Stimulated activated CD4-positive, alpha-beta T cell treated with anti-CD3 and anti-CD28 coated beads, Interleukin-1b, Interleukin-23, amount 100 ng/mL, for 1 hour (primary cell): ENCODE measurements at places on chromosomes 1 and 21.
A peak's percentile ranks its signal among the peaks of the same experiment; 100 is the strongest.

GRCh38 chr1:229440851-229441537 is 7.1 kb upstream of the ACTA1 start:
- DNase-seq, result no peak

GRCh38 chr1:200454425-200454824 is 44.6 kb upstream of the ZNF281 start:
- no peak for DNase-seq

DNA sequence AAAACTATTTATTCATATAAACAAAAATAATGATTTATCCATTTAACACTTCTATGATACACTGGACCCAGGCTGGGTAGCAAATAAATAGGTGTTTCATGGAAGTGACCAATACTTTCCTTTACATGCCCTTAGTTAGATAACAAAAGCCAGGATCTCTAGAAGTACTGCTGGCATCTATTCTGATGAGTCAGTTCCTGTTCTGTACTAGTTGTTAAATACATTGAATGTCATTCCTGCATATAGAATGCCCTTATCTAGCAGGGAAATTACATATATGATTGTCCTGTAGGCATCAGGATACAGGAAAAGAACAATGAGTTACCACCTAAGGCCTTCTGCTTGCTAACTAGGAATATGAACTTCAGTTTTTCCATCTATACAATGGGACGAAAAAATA is 130.8 kb downstream of the HFM1 start:
- DNase-seq, result no peak

GRCh38 chr21:38081708-38082107 is 165.5 kb upstream of the KCNJ6 start:
- no peak for DNase-seq

DNA sequence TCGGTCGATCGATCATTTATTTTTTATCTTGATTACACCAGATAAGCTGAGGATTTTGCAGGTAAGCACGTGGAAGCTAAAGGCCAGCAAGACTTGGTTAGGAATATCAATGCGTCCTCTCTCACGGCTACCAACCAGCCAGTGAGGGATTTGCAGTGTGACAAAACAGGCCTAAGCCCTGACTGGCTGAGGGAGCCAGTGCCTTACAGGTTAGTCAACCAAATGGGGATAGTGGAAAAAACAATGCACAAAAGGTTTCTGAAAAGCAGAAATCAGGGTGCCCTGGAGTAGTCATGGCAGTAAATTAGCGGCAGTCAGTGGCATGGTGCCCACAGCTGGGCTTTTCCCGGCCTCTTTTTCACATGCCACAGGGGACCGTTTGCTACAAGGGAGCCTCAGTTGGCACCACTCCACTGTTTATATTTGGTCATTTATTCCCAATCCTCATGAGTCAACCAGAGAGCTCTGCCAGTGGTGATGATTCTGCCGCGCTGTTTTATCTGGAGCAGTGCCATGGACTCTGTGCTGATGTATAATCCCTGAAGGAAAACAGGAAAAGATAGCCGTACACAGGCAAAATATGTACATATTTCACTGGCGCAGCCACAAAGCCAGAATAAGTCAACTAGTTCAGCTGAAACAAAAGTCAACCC is 167.6 kb downstream of the RHOU start:
- DNase-seq, result no peak

- DNase-seq, result no peak
Measured at GRCh38 chr1:15501208-15502032, 22.6 kb downstream of the CASP9 start.

DNA sequence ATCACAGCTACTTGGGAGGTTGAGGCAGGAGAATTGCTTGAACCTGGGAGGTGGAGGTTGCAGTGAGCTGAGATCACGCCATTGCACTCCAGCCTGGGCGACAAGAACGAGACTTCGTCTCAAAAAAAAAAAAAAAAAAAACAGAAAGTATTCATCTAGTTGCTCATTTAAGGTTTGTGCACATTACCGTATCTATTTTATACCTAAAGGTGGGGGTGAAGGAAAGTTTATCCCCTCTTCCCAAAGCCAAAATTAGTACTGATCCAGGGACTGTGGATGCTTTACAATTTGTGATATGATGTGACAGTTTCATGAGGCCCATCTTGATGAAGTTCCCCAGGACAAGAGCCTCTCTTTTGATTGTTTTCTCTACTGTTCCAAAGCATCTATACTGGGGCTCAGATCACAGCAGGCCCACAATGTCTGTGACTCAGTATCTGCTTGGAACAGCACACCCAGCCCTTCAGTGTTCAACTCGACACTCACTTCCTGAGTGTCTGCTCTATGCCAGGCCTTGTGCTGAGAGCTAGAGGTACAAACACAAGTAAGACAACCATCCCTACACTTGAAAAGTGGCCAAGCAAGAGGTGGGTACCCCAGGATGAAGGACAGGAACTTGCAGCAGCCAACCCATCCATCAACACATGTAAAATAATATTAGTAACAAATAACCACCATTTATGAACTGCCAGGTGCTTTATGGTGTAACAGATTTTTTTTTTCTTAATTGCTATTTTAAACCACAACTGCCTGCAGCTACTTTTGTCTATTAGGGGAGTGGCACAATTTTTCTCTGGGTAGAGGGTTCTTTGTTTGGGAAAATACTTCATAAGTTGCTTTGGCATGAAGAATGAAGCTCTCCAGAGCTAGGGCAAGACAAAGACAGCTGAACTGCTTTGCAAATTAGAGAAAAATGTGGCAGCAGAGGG is 29.0 kb upstream of the KHDRBS1 start:
- DNase-seq, result peak; percentile 14

- DNase-seq, result no peak
Measured at GRCh38 chr1:160251687-160252526, 10.4 kb downstream of the DCAF8 start.

GRCh38 chr1:106458866-106459265 is 597.6 kb upstream of the PRMT6 start:
- DNase-seq, result no peak
